ENCODE measurements at places on chromosomes 4 and X. TPM values are rescaled to one million over a fixed set of nuclear protein-coding genes. Genes with fewer than 3 reads are reported as not detected.

The ALPK1 gene
- total RNA-seq: 14.5 TPM

The FABP2 gene
- 0.28 TPM for total RNA-seq

The DIPK2B gene
- 1.9 TPM for total RNA-seq

The COL4A6 gene
- total RNA-seq: 1.4 TPM

The CSN1S1 gene
- total RNA-seq: 1.2 TPM

The GRIA3 gene
- 0.61 TPM for total RNA-seq

GRCh38 chrX:107506596-107507031 lies 57.2 kb downstream of the FRMPD3 start:
- no peak overlapping the region for H3K27ac ChIP-seq
- no peaks in the 10 kb centered on the region for H3K36me3 ChIP-seq
- H3K4me3 ChIP-seq: no peak overlapping the region
- no peaks in the 10 kb centered on the region for H3K4me1 ChIP-seq
- no peak for DNase-seq

- H3K27me3 ChIP-seq: no peaks in the 10 kb centered on the region
- DNase-seq: no peak
- no peak overlapping the region for H3K4me3 ChIP-seq
- H3K4me1 ChIP-seq: no peaks in the 10 kb centered on the region
Measured at GRCh38 chr4:102247041-102247440, 98.2 kb downstream of the SLC39A8 start.

DNA sequence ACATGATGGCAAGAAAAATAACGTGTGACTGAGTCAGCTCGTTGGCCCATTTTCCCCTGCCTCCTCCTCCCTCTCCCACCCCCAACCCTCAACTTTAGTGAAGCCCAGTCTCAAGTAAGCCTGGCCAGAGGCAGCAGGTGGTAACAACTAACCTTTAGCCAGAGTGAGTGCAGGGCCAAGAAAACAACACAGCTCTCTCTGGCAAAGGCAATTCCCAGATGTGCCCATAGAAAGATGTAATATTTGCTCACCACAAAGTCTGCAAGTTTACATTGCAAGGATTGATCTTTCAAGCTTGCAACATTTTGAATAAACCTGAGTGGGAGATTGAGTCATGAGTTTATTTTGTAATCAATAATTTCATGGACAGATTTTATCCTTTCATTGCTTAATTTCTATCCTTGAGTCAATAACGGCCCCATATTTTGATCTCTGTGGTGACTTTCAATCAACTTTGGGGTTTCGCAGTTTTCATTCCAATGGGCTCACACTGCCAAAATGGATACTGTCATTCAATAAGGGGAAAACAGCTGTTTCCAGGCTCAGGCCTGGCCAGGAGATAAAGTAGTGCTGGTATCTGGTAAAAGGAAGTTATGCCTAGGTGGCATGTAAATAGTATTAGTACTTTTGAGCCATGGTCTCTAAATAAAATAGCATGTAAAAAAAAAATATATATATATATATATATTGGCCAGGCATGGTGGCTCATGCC lies 130.7 kb upstream of the TMEM164 start:
- H3K36me3 ChIP-seq: no peaks in the 10 kb centered on the region
- no peaks in the 10 kb centered on the region for H3K4me1 ChIP-seq
- H3K4me3 ChIP-seq: no peak overlapping the region
- H3K27ac ChIP-seq: no peak overlapping the region
- no peak for DNase-seq

GRCh38 chrX:534804-535203 lies 95.8 kb upstream of the SHOX start:
- H3K4me3 ChIP-seq: no peak overlapping the region
- H3K27ac ChIP-seq: no peak overlapping the region
- H3K36me3 ChIP-seq: no peaks in the 10 kb centered on the region
- H3K4me1 ChIP-seq: no peaks in the 10 kb centered on the region
- no peaks in the 10 kb centered on the region for H3K27me3 ChIP-seq

- DNase-seq: no peak
- no peaks in the 10 kb centered on the region for H3K27me3 ChIP-seq
- H3K36me3 ChIP-seq: no peaks in the 10 kb centered on the region
- H3K4me1 ChIP-seq: no peaks in the 10 kb centered on the region
Measured at GRCh38 chr4:27096142-27096824, 235.6 kb downstream of the STIM2 start.

- peaks cover 42% of the 10 kb centered on the region for H3K36me3 ChIP-seq
- no peak overlapping the region for H3K27ac ChIP-seq
- no peak for DNase-seq
- H3K27me3 ChIP-seq: no peaks in the 10 kb centered on the region
- no peak overlapping the region for H3K4me3 ChIP-seq
- no peaks in the 10 kb centered on the region for H3K4me1 ChIP-seq
Measured at GRCh38 chr4:521636-522330, 22.8 kb downstream of the PIGG start.

DNA sequence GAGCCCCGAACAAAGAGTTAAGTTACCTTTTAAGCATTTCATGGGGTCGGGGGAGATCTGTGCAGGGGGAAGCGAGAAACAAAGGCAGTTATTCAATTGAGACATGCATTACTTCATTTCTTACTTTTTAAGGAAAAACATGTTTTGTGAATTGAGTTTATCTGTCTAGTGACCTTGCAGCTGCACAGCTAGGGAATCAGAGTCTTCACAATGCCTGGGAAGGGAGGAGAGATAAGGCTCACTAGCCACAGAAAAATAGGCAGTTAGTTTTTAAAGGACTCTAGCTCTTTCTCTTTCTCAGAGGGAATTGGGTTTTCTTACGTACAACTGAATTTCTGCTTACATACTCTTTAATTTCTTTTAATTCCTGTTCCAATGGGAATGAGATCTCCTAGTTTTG lies 26.2 kb upstream of the ZBTB33 start:
- H3K36me3 ChIP-seq: no peaks in the 10 kb centered on the region
- no peak overlapping the region for H3K27ac ChIP-seq
- no peak for DNase-seq
- no peak overlapping the region for H3K4me3 ChIP-seq
